ENCODE measurements at places on chromosomes 1 and 21.

DNA sequence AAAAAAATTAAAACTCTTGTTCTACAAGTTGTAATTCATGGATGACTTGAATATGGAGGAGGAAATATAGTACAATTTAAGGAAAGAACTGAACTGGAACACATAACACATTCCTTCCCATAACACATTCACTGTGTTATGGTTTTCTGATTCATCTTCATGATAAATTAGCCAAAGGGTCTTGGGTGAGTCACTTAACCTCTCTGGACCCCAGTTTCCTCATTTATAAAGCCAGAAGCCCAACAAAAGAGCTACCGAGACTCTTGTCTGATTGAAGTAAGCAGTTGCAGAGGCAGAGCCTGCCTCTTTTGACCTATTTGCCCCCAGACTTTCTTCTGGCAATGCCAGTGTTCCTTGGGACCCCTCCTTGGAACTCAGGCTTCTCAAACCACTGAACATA is 161.9 kb upstream of the KCTD3 start:
- DNase-seq: no peak

GRCh38 chr1:35884934-35885333 is 1.9 kb downstream of the AGO1 start:
- DNase-seq: no peak

GRCh38 chr1:67748630-67749029 is 63.6 kb downstream of the GADD45A start:
- no peak for DNase-seq

DNA sequence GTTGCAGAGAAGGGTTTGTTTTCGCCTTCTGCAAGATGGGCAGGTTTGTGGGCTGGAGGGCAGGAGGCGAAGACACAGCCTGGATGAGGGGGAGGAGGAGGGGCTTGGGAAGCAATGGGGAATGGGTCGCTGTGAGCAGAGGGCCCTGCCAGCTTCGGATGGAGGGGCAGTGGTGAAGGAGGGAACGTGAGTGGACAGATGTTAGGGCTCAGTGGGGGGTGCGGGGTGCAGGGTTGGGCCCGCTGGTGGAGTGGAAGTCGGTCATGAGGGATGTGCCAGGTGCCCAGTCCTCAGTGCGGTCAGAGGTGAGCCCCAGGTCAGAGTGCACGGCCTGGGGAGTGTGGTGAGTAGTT is 55.5 kb upstream of the ABCG1 start:
- no peak for DNase-seq

DNA sequence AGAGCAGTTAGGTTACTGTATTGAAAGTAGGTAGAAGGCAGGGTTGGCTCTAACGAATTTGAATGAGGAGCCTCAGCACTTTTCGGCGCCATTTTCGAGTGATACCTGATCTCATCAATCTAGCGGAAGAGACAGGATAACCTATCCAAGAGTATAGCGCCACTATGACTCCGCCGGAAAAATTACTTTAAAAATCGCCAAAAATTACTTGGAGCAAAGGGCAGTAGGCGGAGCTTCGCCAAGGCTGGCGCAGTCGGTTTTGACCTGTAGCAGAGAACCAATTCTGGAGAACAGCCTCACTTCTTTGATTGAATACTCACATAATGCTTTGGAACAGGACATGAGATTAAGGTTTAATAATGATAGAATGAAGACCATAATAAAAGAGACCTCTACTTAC is 25.6 kb downstream of the EFCAB7 start:
- peak; percentile 22 for DNase-seq

- DNase-seq: no peak
Observed at GRCh38 chr1:225446595-225446960, 18.7 kb upstream of the LBR start.

GRCh38 chr1:151282883-151283725 is 1.0 kb downstream of the ZNF687 start:
- peak; percentile 19 for DNase-seq

Data from CD4-positive, alpha-beta T cell treated with Interleukin-21 for 1 hour (primary cell).